ENCODE measurements at places on chromosomes 12 and 14. TPM values are rescaled to one million over a fixed set of nuclear protein-coding genes. Genes with fewer than 3 reads are reported as not detected.

GRCh38 chr14:52868911-52869618, 77.7 kb upstream of the GNPNAT1 start:
- H3K27ac ChIP-seq, result no peak overlapping the region
- peaks cover 10% of the 10 kb centered on the region for H3K4me1 ChIP-seq
- no peaks in the 10 kb centered on the region for H3K27me3 ChIP-seq
- H3K36me3 ChIP-seq, result peaks cover 53% of the 10 kb centered on the region

GPD1 gene
- 0.38 TPM for total RNA-seq

PNN gene
- 43.9 TPM for total RNA-seq

- no peak overlapping the region for H3K4me3 ChIP-seq
- DNase-seq, result no peak
- H3K4me1 ChIP-seq, result no peaks in the 10 kb centered on the region
- no peaks in the 10 kb centered on the region for H3K27me3 ChIP-seq
- H3K27ac ChIP-seq, result no peak overlapping the region
- no peaks in the 10 kb centered on the region for H3K36me3 ChIP-seq
Measured at GRCh38 chr12:28331130-28331529, 140.9 kb downstream of the CCDC91 start.

TMEM52B gene
- total RNA-seq, result not detected

DNA sequence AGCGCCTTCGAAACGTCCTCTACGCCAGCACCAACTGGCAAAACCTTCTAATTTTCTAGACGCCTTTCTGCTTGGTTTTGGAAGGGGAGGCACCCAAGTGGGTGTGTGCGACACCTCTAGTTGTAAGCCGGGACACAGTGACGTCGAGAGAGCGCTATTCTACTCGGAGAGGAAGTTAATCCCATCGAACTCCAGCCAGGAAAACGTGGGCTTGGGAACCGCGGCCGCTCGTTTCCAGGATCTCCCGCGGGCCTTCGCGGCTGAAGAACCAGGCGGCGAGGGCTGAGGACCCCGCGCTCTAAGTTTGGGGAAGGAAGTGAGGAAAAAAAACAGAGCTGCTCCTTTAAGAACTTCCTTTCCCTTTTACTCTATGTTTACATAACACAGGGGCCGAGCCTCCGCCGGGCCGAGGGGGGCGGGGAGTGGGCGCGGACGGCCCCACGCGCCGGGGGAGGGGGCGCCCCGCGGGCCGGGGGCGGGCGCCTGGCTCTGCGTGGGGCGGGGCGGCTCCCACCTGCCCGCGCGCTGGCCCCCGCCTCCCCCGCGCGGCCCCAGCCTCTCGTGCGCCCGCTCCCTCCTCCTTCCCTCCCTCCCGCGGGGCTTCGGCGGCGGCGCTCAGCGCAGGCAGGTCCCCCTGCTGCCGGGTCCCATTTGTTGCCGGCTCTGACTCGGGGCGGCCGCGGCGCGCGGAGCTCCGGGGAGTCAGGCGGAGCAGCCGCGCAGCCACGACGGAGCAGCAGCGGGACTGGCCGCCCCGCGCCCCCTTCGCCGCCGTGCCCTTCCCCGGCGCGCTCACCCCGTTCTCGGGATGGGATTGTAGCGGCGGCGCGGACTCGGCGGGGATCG, at the start of gene PELI2:
PELI2 (plus strand) TSS at position 647 of the 846 bp plus-strand sequence. CDS start 250 bp downstream, outside the sequence.
- no peaks in the 10 kb centered on the region for H3K27me3 ChIP-seq
- peak within 1 kb of the TSS; percentile 92 for H3K4me3 ChIP-seq
- no peaks in the 10 kb centered on the region for H3K36me3 ChIP-seq
- DNase-seq, result peak; percentile 34
- H3K4me1 ChIP-seq, result peaks cover 49% of the 10 kb centered on the region
- peak within 1 kb of the TSS; percentile 91 for H3K27ac ChIP-seq

- H3K27ac ChIP-seq, result no peak overlapping the region
- H3K27me3 ChIP-seq, result no peaks in the 10 kb centered on the region
- peaks cover 3% of the 10 kb centered on the region for H3K36me3 ChIP-seq
- DNase-seq, result no peak
- H3K4me1 ChIP-seq, result no peaks in the 10 kb centered on the region
Measured at GRCh38 chr12:125104982-125105381, 39.7 kb downstream of the AACS start.

- no peak overlapping the region for H3K4me3 ChIP-seq
- peaks cover 76% of the 10 kb centered on the region for H3K4me1 ChIP-seq
- no peaks in the 10 kb centered on the region for H3K36me3 ChIP-seq
- peak overlapping the region; percentile 60 for H3K27ac ChIP-seq
- DNase-seq, result no peak
Measured at GRCh38 chr14:61471297-61472005, 150.1 kb downstream of the PRKCH start.

GRCh38 chr12:78684419-78684818, 180.2 kb upstream of the SYT1 start:
- H3K4me1 ChIP-seq, result no peaks in the 10 kb centered on the region
- DNase-seq, result no peak
- H3K36me3 ChIP-seq, result no peaks in the 10 kb centered on the region
- no peaks in the 10 kb centered on the region for H3K27me3 ChIP-seq
- no peak overlapping the region for H3K4me3 ChIP-seq

- H3K36me3 ChIP-seq, result no peaks in the 10 kb centered on the region
- no peak for DNase-seq
Measured at GRCh38 chr14:105939810-105940508, 413.6 kb downstream of the TMEM121 start.

- no peak for DNase-seq
- H3K4me1 ChIP-seq, result no peaks in the 10 kb centered on the region
- no peak overlapping the region for H3K27ac ChIP-seq
- peaks cover 4% of the 10 kb centered on the region for H3K27me3 ChIP-seq
- H3K4me3 ChIP-seq, result no peak overlapping the region
Measured at GRCh38 chr14:78157494-78158437, 12.4 kb upstream of the NRXN3 start.

DNA sequence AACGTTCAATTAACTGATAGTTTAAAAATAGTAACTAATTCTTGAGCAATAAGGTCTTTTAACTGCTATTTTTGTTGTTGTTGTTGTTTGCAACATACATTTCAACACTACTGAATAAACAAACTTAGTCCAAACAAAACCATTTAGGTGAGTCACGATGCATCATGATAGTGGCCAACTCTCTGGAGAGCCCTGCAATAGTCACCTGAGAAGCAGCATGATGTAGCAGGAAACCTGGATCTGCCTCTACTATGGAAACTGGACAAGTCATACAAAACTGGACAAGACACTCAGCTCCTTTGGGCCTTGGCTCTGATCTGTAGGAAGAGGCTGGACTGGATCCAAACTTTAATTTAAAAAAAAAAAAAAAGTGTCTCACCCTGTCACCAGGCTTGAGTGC, 117.3 kb downstream of the MED13L start:
- no peak overlapping the region for H3K4me3 ChIP-seq
- no peaks in the 10 kb centered on the region for H3K27me3 ChIP-seq
- DNase-seq, result no peak
- no peak overlapping the region for H3K27ac ChIP-seq
- peaks cover 72% of the 10 kb centered on the region for H3K4me1 ChIP-seq

PRR4 gene
- 1.4 TPM for total RNA-seq

GRCh38 chr14:55547650-55548315, 32.2 kb upstream of the KTN1 start:
- H3K27me3 ChIP-seq, result no peaks in the 10 kb centered on the region
- H3K4me3 ChIP-seq, result no peak overlapping the region
- H3K27ac ChIP-seq, result no peak overlapping the region
- H3K36me3 ChIP-seq, result no peaks in the 10 kb centered on the region
- DNase-seq, result no peak

PRPH gene
- total RNA-seq, result not detected

- H3K27ac ChIP-seq, result no peak overlapping the region
- no peak overlapping the region for H3K4me3 ChIP-seq
- H3K27me3 ChIP-seq, result no peaks in the 10 kb centered on the region
Measured at GRCh38 chr14:29637411-29637810, 290.2 kb downstream of the PRKD1 start.

GRCh38 chr14:20116748-20117147, 6.2 kb downstream of the OR4K17 start:
- H3K27me3 ChIP-seq, result no peaks in the 10 kb centered on the region
- no peak overlapping the region for H3K4me3 ChIP-seq
- no peaks in the 10 kb centered on the region for H3K36me3 ChIP-seq
- H3K27ac ChIP-seq, result no peak overlapping the region
- DNase-seq, result no peak

GRCh38 chr12:108618079-108618952, 15.4 kb downstream of the SELPLG start:
- H3K36me3 ChIP-seq, result no peaks in the 10 kb centered on the region
- no peak overlapping the region for H3K4me3 ChIP-seq
- peaks cover 41% of the 10 kb centered on the region for H3K4me1 ChIP-seq
- H3K27ac ChIP-seq, result no peak overlapping the region

GLS2 gene
- total RNA-seq, result 9.7 TPM

Data from esophagus squamous epithelium (tissue), 5 donors.